ENCODE measurements at places on chromosomes 1 and 21.

DNA sequence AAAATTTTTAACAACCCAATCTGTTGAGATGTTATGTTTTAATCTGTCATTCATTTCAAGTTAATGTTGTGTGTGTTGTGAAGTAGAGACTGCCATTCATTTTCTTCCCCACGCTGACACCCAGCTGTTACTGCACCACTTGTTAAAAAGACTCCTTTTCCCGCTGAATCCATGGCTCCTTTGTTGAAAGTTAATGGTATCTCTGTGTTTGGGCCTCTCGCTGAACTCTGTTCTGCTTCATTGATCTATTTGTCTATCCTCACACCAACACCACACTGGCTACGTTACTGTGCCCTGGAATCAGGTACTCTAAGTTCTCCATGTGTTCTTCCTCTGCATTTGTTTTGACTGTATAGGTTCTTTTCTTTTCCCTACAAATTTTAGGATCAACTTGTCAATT, 58.2 kb downstream of the PDE9A start:
- no peak for DNase-seq

GRCh38 chr1:8574985-8575384, 242.5 kb downstream of the RERE start:
- DNase-seq = no peak

GRCh38 chr1:46530791-46531409, 20.5 kb downstream of the KNCN start:
- DNase-seq = no peak

GRCh38 chr1:89996450-89997110, 1.7 kb downstream of the ZNF326 start:
- DNase-seq = no peak

DNA sequence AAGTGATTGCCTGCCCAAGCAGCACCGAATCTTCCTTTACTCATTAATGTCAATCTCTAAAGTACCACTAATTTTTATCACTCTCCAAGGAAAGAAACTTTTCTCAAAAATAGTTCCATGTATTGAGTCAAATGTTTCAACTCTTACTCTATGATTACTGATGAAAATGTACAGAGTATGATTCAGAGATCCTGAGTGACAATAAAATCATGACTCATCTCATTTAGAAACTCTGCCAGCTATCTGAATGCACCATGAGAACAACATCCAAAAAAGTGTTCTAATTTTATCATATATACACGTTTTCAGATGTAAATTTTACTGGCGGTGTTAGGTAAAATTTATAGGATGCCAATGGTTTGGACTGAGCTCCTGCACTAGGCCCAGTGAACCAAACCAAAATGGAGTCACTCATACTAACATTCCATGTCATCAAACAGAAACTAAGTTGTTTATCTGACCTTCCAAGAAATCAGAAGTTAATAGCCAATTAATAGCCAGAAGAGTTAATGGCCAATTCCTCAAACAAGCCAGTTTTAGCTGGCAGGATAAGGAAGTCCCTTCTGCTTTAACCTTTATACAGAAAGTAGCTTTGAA, 22.6 kb downstream of the PLPPR5 start:
- DNase-seq = no peak

GRCh38 chr1:207876131-207876530, 34.8 kb downstream of the CD34 start:
- no peak for DNase-seq

DNA sequence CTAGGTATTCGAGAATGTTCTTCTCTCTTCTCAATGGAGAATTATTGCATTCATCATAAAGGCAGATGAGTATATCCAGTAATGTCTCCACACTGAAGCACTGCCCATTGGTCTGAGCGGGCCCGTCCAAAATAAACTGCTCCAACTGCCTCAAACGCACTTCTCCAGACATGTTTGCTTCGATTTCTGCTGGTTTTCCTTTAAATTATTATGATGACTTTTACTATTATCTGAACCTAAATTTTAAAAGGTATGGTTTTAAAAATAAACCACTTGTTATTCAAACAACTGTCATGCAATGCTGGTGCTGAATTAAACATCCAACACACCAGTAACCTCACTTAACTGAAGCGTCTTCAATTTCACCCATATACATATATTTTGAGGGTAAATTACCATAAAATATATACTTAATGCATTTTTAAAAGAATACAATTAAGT, 1.3 kb downstream of the CDC42BPA start:
- no peak for DNase-seq

DNA sequence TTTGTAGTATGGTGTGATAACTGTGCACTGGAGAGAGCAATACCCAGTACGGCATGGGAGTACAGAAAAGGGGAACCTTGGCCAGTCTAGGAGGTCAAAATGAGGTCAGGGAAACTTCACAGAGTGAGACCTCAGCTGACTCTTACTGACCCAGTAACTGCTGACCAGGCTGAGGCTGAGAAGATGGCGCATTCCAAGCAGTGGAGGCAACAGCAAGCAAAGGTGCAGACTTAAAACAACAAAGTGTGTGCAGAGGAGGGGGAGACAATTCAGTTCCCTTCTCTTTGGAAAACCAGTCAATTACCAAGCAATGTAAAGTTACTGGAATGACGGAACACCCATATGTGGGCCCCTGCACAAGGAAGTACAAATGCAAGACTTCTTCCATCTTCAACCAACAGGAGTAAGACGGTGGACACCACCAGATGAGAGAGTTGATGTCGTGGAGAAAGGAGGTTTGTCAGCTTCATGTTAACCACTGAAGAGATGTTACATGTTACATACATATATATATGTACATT, 54.6 kb upstream of the PRDX6 start:
- no peak for DNase-seq

GRCh38 chr1:93851878-93852277, 27.1 kb downstream of the DNTTIP2 start:
- no peak for DNase-seq

DNA sequence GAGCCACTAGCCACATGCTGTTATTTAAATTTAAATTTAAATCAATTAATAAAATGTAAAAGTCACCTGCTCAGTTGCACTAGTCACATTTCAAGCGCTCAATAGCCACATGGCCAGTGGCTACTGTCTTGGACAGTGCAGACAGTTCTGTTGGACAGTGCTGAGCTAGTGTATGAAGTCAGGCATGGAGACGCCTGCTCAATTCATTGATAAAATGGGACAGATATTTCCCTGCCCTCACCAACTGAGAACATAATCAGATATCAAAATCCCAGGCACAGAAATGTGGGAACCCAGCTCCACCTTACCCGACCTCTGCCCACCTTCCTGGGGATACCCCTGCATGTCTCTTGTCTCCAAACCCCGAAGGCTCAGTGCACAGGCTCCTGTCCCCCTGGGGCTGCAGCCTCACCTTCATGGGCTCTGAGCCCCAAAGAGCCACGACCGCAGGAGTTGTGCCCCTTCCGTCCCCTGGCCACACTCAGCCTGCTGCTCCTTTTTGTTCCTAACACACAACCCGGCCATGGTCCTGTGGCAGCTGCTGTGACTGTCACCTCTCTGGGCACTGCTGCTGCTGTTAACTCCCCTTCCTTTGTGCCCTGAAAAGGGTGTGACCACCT, 63.5 kb downstream of the TCP10L start:
- no peak for DNase-seq

- peak; percentile 12 for DNase-seq
These were observed 1.7 kb upstream of the KRTAP7-1 start for GRCh38 chr21:30831194-30831765.

- DNase-seq = no peak
These were observed 288.3 kb downstream of the TM2D1 start for GRCh38 chr1:61436491-61437120.
